ENCODE measurements at places on chromosomes 12 and 14.

DNA sequence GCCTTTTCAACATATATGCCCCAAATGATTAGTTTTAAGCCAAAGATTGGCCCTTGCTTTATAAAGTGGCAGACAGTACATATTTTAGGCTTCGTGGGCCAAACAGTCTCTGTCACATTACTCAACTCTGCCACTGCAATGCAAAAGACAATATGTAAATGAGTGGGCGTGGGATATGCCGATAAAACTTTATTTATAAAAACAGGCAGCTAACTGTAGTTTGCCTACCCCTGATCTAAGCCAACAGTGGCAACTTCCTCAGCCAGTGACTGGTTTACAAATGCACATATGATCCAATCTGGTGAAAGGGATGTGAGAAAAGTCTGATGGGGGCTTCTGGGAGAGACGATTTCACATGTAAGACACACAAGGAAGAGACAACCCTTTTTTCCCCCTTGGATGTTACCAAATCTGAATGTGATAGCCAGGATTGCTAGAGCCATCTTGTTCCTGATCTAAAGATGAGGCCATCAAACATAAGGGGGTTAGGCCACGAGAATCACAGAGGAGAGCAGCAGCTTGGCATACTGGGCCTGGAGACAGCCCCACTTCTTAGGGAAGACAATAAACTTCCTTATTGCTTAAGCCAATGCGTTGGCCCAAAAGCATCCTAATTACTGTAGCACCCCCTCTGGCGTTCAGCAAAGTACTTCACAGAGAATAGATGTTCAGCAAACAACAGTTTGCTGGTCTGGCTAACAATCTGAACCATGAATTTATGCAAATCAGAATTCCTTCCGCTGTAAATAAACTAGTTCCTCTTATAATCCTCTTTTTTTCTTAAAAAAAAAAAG, 75.2 kb upstream of the TMCC3 start:
- no peak overlapping the region for H3K4me3 ChIP-seq
- H3K36me3 ChIP-seq = no peaks in the 10 kb centered on the region
- no peak overlapping the region for H3K27ac ChIP-seq
- DNase-seq = no peak

DNA sequence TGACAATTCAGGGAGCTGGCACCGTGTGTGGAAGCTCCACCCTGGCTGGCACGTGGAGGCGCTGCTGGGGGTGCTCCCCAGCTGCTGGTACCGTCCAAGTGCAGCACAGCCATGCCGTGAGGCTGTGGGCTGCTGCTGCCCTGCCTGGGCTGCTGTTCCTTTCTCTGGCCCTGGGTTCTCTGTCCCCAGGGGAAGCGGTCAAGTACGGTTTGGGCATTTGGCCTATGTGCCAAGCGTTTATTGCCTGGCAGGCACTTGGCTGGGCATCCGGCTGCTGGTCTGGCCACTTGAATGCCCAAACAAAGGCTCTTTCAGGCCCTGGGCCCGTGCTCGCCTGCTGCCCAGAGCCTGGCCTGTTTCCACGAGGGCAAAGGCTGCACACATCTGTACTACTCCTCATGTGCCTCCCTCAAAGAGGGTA, 39.6 kb downstream of the RHOF start:
- H3K4me1 ChIP-seq = no peaks in the 10 kb centered on the region
- peaks cover 8% of the 10 kb centered on the region for H3K36me3 ChIP-seq
- no peak overlapping the region for H3K4me3 ChIP-seq
- no peak overlapping the region for H3K27ac ChIP-seq

DNA sequence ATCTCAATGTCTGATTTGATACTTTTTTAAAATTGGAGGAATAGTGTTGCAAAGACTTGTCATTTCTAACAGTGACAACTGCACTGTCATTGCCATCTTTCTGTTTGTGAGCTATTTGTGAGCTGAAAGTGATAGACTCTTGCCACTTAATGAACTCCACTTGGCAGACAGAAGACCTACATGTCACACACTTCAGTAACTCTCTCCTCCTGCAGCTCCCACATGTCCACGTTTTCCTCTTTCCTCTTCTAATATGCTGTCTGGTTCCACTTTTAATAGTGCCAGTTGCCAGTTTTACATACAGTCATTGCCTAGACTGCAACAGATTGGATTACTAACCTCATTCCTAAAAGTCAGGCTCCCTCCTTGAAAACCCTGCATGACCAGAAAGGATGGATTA, 121.5 kb downstream of the CAPZA3 start:
- H3K27me3 ChIP-seq = no peaks in the 10 kb centered on the region
- no peak overlapping the region for H3K27ac ChIP-seq
- no peak overlapping the region for H3K4me3 ChIP-seq
- H3K4me1 ChIP-seq = no peaks in the 10 kb centered on the region

DNA sequence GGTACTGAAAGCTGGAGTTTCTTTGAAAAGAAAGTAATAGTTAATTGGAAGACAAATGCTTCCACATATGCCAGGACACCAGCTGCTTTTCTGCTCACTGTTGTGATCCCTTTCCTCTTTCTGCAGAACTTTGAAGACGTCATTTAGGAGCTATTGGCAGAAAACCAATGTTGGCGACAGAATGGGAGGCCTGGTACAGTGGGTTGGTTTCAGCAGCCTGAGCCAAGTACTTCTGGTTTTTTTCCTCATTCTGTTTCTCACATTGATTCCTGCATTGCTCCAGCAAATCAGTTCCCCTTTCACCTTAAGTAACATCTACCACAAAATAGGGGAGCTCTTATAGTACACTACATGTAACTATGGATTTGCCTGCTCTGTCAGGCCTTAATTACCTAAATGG, 96.9 kb downstream of the FIGNL2 start:
- no peaks in the 10 kb centered on the region for H3K36me3 ChIP-seq
- no peak overlapping the region for H3K4me3 ChIP-seq
- H3K27me3 ChIP-seq = no peaks in the 10 kb centered on the region
- DNase-seq = no peak
- no peak overlapping the region for H3K27ac ChIP-seq
- no peaks in the 10 kb centered on the region for H3K4me1 ChIP-seq
